Body of pancreas (tissue), 4 donors: ENCODE measurements at places on chromosomes 6 and 20. TPM values are rescaled to one million over a fixed set of nuclear protein-coding genes. Genes with fewer than 3 reads are reported as not detected.

LRRC73 gene
- total RNA-seq = not detected

SAMD3 gene
- 0.52 TPM for total RNA-seq

DACT2 gene
- 4.9 TPM for total RNA-seq

HDGFL1 gene
- total RNA-seq = not detected

LGSN gene
- 0.26 TPM for total RNA-seq

SNAI1 gene
- 0.78 TPM for total RNA-seq

FOXQ1 gene
- 4.9 TPM for total RNA-seq

OR2H1 gene
- total RNA-seq = not detected

RHAG gene
- not detected for total RNA-seq

TBC1D22B gene
- total RNA-seq = 8.2 TPM

SLC17A1 gene
- total RNA-seq = not detected

PGC gene
- total RNA-seq = 48.8 TPM
